ENCODE measurements at places on chromosomes 11 and 22. TPM values are rescaled to one million over a fixed set of nuclear protein-coding genes. Genes with fewer than 3 reads are reported as not detected.

Gene CPT1B
- 3.6 TPM for total RNA-seq

Gene CSF2RB
- total RNA-seq = 20.6 TPM

Gene CASP12
- 3.9 TPM for total RNA-seq

Gene SYT12
- not detected for total RNA-seq

Gene UBQLNL
- total RNA-seq = 0.28 TPM

Gene RTN4R
- 1.2 TPM for total RNA-seq

Gene ARHGAP8
- total RNA-seq = not detected

Gene PRG2
- 0.55 TPM for total RNA-seq

Gene CHRM1
- not detected for total RNA-seq

Gene OR52E2
- total RNA-seq = not detected

Gene PRG3
- total RNA-seq = not detected

Gene OR56A1
- not detected for total RNA-seq

Gene SLC25A18
- total RNA-seq = not detected

Gene YPEL1
- total RNA-seq = 6.2 TPM

- DNase-seq = peak; percentile 25
Measured at GRCh38 chr11:78573681-78574080, 983 bp downstream of the NARS2 start.

GRCh38 chr11:8878771-8879170 is 32.2 kb upstream of the AKIP1 start:
- DNase-seq = no peak

DNA sequence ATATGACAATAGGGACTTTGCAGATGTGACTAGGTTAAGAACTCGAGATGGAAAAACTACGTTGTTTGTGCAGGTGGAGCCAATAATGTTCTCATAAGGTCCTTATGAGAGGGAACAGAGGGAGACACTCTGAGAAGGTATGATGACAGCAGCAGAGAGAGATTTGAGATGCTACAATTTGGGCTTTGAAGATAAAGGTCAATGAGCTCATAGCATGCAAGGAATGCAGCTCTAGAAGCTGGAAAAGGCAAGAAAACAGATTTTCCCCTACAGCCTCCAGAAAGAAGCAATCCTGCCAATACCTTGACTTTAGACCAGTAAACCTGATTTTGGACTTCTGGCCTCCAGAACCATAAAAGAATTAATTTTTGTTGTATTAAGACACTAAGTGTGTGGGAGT is 21.1 kb downstream of the FAM76B start:
- DNase-seq = no peak

- DNase-seq = no peak
Measured at GRCh38 chr11:10488121-10488933, 33.3 kb downstream of the AMPD3 start.

DNA sequence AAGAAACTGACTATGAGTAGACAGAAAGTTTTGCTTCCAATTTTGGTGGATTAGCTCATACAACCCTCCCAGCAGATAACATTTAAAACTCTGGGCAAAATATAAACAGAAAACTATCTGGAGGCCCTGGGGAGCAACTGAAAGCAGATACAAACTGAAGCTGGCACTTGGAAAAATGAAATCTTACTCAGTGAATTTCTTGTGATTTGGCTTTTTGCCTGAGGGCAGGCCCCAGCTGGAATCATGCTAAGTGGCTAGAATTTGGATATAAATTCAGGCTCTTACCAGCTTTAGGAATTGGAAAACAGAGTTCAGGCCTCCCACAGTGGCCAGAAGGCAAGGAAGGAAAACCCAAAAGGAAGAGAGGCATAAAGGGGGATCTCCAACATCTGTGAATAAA is 85.8 kb downstream of the EFCAB6 start:
- no peak for DNase-seq

GRCh38 chr11:69525516-69526452 is 44.3 kb downstream of the LINC01488 start:
- DNase-seq = no peak

GRCh38 chr11:57406337-57406904 is 16.0 kb upstream of the PRG2 start:
- peak; percentile 90 for DNase-seq

DNA sequence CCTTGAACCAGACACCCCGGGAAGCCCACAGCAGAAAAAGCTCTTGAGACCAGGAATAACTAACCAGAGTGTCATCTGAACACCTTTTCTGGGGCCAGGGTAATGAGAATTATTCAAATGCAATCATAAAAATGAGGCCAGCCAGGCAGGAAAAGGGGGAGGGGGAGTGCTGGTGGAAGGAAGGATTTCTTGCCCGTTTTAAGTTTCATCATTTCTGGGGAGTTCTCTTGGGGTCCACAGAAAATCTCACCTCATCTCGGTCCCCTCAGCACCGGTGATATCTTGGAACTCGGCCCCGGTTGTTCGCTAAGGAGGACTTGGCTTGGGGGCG is 495 bp upstream of the PKNOX2 start:
- DNase-seq = no peak

DNA sequence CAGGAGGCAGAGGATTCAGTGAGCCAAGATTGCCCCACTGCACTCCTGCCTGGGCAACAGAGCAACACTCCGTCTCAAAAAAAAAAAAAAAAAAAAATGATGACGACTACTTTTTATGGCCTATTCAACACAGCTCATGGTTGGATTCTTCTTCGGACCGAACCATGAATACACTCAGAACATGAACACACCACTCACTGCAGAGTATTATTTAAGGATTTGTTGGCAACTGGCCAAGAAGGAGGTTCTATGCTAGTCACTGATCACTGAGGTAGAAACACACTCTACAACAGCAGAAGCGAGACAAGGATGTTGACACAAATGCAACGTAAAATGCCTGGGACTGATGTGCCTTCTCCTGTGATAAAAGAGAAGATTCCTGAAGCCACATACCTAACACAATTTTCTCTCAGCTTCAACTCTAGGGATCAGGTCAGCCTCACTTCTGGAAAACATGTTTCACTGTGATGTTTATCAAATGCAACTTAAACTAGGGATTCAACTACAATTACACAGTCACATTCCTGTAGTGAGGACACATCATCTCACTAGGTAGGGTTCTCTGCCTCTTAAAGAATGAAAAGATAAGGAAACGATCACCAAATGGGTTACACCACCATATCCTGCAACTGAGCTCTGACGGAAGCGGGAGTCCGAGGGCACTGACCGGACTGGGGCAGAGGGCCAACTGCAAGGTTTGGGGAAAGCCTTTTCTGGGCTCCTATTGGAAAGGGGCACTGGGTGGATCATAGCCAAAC is 82.5 kb downstream of the SGSM3 start:
- no peak for DNase-seq

- peak; percentile 53 for DNase-seq
Measured at GRCh38 chr11:64000026-64000739, 13.9 kb downstream of the OTUB1 start.

- DNase-seq = no peak
Measured at GRCh38 chr11:14942745-14943144, 29.4 kb downstream of the CALCA start.

DNA sequence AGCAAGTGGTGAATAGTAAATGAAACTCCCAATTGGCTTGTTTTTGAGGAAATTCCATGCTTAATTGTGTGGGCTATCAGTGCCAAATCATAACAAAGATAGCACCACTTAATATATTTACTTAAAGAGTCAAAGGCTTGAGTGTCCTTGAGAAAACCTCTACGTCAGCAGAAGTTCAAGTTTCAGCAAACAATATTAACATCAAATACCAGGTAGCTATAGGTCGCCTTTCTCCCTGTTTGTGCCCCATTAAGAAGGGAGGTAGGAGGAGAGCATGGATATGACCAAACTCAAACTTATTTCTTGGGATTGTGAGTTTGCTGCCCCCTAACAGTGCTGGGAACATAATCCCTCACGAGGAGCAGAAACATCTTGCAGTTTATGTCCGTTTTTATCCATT is 105.6 kb upstream of the SYN3 start:
- no peak for DNase-seq

DNA sequence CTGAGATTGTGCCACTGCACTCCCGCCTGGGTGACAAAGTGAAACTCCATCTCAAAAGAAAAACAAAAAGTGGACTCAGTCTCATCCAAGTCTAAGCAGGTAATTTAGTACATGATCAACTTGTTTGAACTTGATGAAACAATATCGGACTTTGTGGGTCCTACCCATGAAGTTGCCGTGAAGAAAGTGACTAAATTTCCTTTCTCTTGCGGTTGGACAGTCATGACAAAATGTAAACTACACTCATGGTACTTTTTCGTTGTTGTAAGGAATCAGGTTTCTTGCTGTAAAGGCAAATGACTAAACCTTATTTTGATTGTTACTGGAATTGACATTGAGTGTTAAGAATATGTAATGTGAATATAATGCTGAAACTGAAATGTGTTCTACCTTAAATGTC is 164.5 kb upstream of the PLET1 start:
- no peak for DNase-seq

DNA sequence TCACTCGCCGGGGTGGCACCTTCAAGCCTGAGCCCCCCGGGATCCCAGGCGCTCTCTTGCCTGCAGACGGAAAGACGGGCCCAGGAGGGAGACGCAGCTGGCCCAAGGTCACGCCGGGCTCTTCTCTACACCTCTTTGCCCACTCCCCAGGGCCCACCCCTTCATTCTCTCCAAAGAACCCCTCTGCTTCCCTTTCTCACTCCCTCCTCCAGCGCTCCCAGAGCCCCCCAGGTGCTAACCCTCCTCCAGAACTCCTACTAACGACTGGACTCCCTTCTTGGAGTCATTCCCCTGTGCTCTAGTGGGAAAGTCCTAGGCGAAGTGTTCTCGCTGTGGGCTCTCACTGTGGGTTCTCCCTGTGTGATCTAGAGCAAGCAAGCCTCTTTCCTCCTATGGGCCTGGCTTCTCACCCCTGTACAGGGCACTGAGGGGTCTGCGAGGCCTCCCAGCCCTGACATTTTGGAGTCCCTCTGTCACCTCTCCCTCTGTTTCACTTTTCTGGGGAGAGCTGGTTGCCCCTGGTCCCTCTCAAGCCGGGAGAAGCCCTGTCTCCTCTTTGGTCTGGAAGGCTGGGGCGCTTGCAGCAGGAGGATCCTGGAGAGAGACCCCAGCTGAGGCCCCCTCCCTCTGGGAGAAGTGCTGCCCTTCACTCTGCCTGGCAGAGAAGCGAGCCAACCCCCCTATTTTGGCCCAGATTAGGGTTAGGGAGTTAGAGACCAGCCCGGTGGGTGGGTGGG is 858 bp downstream of the OAF start:
- peak; percentile 34 for DNase-seq

- no peak for DNase-seq
Measured at GRCh38 chr22:24437741-24438328, 10.4 kb downstream of the ADORA2A start.

DNA sequence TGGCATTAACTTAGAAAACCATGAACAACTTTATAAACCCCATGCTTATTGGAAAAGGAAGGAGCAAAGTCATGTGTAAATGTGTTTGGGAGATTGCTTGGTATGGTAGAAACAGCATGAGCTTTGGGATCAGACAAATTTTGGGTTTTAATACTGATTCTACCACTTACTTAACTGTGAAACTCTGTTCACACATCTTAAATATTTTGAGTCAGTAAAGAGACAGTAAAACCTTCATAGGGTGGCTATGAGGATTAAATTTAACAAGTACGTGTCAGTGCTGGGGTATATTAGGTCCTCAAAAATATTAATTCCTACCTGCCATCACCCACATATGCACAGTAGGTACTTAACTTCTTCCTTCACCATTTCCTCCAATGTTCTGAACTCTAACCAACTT is 96.5 kb downstream of the CD44 start:
- DNase-seq = no peak

DNA sequence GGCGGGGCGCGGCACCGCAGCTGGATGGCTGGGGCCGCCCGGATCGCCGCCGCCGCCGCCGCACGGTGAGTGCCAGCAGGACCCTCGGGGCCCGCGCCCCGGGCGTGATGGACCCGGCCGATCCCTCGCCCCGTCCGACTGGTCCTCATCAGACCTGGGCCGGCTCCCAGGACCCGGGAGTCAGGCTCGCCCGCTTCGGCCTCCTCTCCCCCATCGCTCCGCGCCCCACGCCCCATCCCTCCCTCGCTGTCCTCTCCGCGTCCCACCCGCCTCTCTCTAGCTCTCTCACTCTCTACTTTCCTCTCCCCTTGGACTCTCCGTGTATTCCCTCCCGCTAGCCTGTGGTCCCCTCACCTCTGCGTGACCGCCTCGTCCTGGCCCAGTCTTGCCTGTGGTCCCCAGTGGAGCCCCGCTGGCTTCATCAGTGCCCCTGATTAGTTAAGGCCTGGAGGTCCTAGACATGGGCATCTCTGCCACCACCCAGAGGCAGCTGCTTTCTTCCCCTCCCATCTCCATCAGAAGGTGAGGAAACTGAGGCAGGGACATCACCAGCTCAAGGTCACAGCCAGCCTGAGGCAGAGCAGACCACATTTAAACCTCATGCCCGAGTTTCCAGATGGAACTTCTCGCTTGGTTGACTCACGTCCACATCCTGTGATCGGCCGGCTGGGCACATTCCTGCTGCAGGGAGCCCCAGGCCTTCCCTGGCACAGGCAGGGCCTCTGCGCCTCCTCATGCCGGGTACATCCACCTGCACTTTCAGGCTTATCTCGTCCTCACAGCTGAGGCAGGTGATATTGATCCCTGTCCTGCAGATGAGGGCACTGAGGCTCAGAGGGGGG is 429 bp downstream of the SLC39A13 start:
- peak; percentile 84 for DNase-seq

GRCh38 chr11:102849311-102849710 is 5.9 kb upstream of the MMP3 start:
- no peak for DNase-seq

- no peak for DNase-seq
Measured at GRCh38 chr11:78304201-78304600, 113.4 kb downstream of the GAB2 start.

GRCh38 chr11:36455658-36456111 is 54.4 kb downstream of the TRAF6 start:
- DNase-seq = peak; percentile 54

- DNase-seq = peak; percentile 34
Measured at GRCh38 chr11:12213883-12214282, 103.5 kb downstream of the MICAL2 start.

DNA sequence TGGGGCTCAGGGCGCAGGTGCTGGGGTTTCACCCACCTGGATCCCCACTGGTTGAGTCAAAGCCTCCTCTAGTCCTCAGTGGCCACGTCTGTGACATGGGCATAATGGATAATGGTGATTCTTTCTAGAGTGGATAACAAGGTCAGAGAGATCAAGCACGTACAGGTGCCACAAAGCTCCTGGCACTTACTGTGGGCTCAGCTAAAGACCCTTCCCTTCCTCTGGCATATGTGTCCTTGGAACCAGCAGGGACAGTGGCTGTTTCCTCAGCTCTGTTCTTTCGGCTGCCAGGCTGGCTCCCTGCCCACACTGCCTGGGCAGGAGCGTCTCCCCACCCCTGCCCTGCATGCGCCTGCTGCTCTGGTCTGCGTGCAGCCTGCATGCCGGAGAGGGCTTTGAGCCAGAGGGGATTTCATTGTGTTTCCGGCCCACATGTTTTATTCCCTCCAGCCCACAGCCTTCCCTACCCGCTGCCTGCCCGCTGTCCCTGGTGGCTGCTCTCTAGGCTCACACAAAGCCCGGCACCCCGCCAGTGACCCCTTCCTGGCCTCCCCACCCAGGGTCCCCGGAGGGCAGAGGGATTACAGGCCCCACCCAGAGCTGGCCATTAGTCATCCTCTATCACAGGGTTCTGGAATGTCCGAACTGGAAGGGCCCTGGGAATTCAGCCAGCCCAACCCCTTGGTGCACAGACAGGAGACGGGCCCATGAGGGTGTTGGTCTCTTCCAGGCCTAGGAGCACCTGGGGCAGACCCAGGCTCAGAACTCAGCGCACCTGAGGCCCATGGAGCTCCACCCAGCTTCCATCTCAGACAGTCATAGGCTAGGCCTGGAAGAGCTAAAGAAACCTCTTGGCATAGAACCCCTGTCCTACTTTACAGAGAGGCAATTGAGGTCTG is 55.3 kb upstream of the GCAT start:
- DNase-seq = peak; percentile 90

GRCh38 chr11:97163631-97164191 is 773.9 kb downstream of the JRKL start:
- no peak for DNase-seq

All from endothelial cell of umbilical vein (primary cell).